Activated CD4-positive, alpha-beta memory T cell treated with anti-CD3 and anti-CD28 coated beads, Interleukin-2, amount 10 ng/mL, durations not matched to agents 7 days and 5 days (primary cell): ENCODE measurements at places on chromosomes 13 and 19. TPM values are rescaled to one million over a fixed set of nuclear protein-coding genes. Genes with fewer than 3 reads are reported as not detected.
A peak's percentile ranks its signal among the peaks of the same experiment; 100 is the strongest.

Gene HS6ST3
- total RNA-seq = not detected

Gene GAPDHS
- not detected for total RNA-seq

Gene PGLYRP1
- not detected for total RNA-seq

Gene CGB2
- total RNA-seq = not detected

Gene SLC10A2
- total RNA-seq = not detected

Gene LMTK3
- 5.4 TPM for total RNA-seq

Gene NDUFA3
- 115 TPM for total RNA-seq

GRCh38 chr19:46408664-46409039 is 4.7 kb downstream of the CCDC8 start:
- no peak overlapping the region for H3K4me3 ChIP-seq
- no peak overlapping the region for H3K27ac ChIP-seq
- H3K4me1 ChIP-seq = peaks cover 11% of the 10 kb centered on the region
- DNase-seq = no peak
- H3K27me3 ChIP-seq = peaks cover 72% of the 10 kb centered on the region

DNA sequence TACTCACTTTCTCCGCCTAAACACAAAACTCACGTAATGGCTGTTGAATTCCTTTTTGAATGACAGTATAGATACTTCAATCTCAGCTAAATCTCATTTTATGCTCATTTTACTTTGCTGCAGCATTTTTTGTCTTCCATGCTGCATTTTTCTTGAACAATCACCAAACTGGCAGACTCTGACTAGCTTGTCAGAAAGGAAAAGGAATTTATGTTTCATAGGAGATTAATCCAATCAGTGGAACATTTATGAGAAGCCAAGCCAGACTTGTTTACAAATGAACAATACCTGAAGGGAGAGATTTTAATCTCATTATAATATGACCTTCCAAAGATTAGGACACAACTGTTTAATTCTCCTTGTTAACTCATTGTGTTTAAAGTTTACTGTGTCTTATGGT is 1044.3 kb downstream of the DIAPH3 start:
- no peaks in the 10 kb centered on the region for H3K27me3 ChIP-seq
- H3K4me3 ChIP-seq = no peak overlapping the region
- DNase-seq = no peak
- no peaks in the 10 kb centered on the region for H3K36me3 ChIP-seq
- no peak overlapping the region for H3K27ac ChIP-seq

DNA sequence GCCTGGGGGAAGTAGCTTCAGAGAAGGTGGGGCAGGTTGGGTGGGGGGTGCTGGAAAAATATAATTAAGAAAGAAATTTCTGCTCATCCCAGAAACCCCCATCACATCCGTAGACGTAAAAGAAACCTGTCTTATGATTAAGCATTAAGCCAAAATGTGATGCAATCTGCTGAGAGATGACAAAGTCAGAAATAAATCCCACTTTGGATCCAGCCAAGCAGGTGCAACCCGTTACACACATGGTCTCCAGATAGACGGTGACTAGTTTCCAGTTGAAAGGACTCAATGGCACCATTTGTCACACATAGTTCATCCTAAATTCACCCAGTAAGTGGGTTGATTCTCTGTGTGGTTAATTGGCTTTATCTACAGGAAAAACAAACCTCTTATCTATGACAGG is 34.1 kb downstream of the PSG5 start:
- no peak for DNase-seq
- no peaks in the 10 kb centered on the region for H3K36me3 ChIP-seq
- no peak overlapping the region for H3K4me3 ChIP-seq
- H3K27ac ChIP-seq = no peak overlapping the region
- no peaks in the 10 kb centered on the region for H3K4me1 ChIP-seq
- H3K27me3 ChIP-seq = no peaks in the 10 kb centered on the region

- H3K36me3 ChIP-seq = no peaks in the 10 kb centered on the region
- H3K4me1 ChIP-seq = no peaks in the 10 kb centered on the region
- H3K27ac ChIP-seq = no peak overlapping the region
Measured at GRCh38 chr13:71902676-71903075, 35.7 kb upstream of the DACH1 start.

DNA sequence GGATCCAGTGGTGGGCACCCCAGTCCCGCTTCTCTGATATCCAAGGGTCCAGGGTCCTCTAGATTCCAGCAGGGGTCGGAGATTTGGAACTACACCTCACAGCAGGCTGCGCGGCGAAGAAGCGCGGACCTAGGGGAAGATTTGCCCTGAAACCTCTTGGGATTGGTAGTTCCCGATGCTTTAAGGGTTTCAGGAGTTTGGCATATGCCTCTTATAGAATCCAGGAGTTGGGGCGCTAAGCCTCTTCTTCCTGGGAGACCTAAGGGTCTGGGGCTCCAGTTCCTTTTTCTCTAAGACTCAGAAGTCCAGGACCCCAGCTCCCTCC is 349 bp downstream of the BCL2L12 start:
- peak overlapping the region; percentile 96 for H3K4me3 ChIP-seq
- DNase-seq = no peak
- no peaks in the 10 kb centered on the region for H3K27me3 ChIP-seq
- peaks cover 38% of the 10 kb centered on the region for H3K4me1 ChIP-seq
- peak overlapping the region; percentile 93 for H3K27ac ChIP-seq

DNA sequence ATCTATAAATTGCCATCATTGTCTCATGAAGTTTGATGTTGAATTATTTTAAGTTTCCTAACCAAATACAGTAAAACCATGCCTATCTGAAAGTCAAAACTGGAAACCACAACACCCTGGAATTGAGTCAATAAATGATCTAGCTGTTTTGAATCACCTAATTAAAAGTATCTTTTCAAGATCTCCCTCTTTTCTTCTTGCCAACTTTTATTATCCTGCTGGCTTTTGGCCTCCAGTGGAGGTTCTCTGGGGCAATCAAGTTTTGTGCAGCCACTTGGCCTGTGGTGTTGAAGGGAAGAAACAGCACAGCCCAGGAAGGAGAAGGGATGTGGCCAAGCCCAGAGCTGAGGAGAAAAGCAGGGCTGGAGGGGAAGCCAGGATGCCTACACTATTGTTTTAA is 255.4 kb downstream of the COG6 start:
- peaks cover 6% of the 10 kb centered on the region for H3K27me3 ChIP-seq
- H3K4me1 ChIP-seq = peaks cover 6% of the 10 kb centered on the region
- no peaks in the 10 kb centered on the region for H3K36me3 ChIP-seq
- H3K27ac ChIP-seq = no peak overlapping the region

GRCh38 chr19:1630811-1631210 is 21.6 kb downstream of the TCF3 start:
- DNase-seq = no peak
- H3K27ac ChIP-seq = no peak overlapping the region
- no peak overlapping the region for H3K4me3 ChIP-seq
- H3K27me3 ChIP-seq = no peaks in the 10 kb centered on the region
- peaks cover 2% of the 10 kb centered on the region for H3K36me3 ChIP-seq
- no peaks in the 10 kb centered on the region for H3K4me1 ChIP-seq

DNA sequence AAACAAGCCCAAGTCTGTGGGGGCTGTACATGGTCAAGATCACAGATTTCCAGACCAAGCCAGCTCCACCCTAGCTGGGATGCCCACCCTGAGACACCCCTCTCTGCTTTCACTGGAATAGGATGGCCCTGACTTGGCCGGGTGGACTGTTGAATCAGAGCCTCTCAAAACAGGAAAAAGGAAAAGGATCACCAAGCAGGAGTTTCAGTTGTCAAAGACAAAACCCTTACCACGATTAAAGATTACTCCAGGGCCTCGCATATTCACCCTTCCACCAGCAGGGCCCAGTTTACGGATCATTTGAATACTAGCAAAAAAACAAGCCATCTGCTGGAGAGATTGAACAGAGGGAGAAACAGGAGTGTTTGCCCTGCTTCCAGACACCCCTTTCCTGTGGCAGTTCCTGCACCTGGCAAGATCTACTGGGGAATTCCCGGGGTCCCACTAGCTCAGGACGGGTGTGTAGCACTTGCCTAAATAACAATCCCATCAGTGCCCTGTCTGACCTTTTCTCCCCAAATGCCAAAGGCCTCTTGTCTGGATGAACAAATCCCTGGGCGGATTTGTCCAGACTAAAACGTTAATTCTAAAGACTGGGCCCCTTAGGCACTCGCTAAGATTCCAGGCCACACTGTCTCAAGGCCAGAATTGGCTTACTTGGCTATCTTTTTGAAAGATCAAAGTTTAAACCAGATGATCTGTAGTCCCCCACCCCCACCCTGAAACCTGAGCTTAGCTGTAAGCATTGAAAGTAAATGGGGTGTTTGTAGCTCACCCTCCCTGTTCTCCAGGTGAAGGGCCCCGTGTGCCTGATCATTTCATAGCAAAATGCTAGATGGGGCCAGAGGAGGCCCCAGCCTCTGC is 38.4 kb downstream of the ACTN4 start:
- DNase-seq = peak; percentile 42
- peak overlapping the region; percentile 45 for H3K4me3 ChIP-seq
- H3K4me1 ChIP-seq = peaks cover 94% of the 10 kb centered on the region
- no peaks in the 10 kb centered on the region for H3K27me3 ChIP-seq
- peak overlapping the region; percentile 95 for H3K27ac ChIP-seq
